GM12878 (cell line): ENCODE measurements at places on chromosomes 7 and 10. TPM values are rescaled to one million over a fixed set of nuclear protein-coding genes. Genes with fewer than 3 reads are reported as not detected.

DNA sequence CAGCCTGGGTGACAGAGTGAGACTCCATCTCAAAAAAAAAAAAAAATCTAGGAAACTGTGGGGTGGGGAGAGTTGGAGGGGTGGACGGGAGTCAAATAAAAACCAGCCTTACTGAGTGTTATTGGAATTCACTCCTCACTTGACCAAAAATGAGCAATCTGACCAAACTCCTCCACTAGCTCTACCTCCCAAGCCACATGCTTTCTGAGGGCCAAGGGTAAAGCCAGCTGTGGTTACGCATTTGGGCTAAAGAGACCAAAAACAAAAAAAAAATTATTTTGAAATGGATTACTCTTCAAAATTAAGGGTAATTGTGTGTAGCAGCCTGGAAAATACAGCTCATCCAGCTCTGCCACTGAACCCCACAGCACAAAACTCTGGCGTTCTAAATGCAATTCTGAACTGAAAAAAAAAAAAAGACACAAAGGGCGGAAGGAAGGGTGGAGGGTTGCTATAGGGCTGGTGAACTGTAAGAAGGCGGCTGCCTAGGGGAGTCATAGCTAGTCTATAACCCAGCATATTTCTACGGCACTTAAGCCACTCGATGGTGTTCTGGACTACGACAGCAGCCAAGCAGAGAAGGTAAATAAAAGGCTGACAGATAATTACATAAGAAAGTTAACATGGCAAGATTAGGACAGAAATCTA is 7.8 kb downstream of the ELMO1 start:
- DNase-seq, result no peak

GRCh38 chr7:157613575-157614322 is 276.9 kb downstream of the DNAJB6 start:
- no peak for DNase-seq

DNA sequence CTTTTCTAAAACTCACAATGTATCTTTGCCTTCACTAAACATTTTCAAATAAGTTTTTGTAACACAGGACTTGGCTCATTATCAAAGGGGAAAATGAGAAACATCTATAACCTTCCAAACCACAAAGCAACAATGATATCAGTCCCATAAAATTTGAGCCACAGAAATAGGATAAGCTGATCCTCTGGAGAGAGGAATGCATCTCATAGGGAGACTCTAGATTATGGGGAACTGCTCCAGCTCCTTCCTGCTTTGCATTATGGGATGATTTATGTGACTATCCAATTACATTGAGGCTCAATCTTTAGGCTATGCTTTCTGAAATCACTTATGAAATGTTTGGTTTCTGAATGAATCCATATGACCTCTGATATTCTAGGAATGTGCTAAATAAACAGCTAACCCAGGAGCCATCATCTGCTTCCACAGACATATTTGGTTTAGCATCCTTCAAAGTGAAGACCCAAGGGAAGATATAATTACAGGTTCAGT is 70.4 kb downstream of the CUBN start:
- DNase-seq, result no peak

The PNLIPRP3 gene
- not detected in 2 replicates for polyA plus RNA-seq

The TFEC gene
- polyA plus RNA-seq, result 1.8 TPM in 2 replicates

GRCh38 chr7:44141221-44141850 is at the start of gene MYL7:
TSS of gene MYL7 (minus strand) at chr7:44141332. CDS start at chr7:44141305, 27 bp downstream.
- no peak for DNase-seq

- no peak for DNase-seq
Measured at GRCh38 chr7:42236266-42236975, 588 bp downstream of the GLI3 start.

The TLX1 gene
- not detected in 2 replicates for polyA plus RNA-seq

DNA sequence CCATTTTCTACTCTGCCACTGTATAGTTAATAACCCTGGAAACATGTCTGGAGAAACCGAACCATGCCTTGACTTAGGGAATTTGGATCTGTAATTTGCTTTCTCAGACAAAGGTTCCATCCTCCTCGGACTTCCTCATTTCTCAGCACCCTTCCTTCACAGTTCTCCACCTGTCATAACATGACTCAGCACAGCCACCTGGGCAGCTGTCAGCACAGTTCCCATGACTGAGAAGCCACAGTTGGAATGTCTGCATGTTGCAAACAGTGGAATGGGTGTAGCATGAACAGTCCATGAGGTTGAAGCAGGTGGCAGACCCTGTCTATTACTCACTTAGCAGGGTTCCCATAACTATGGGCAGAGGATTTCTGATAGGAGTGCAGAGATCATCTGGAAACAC is 634 bp upstream of the OR9A4 start:
- no peak for DNase-seq

The WIPF3 gene
- 0.02 and 0.03 TPM in 2 replicates for polyA plus RNA-seq

GRCh38 chr7:55336540-55336939 is 28.6 kb upstream of the LANCL2 start:
- no peak for DNase-seq

DNA sequence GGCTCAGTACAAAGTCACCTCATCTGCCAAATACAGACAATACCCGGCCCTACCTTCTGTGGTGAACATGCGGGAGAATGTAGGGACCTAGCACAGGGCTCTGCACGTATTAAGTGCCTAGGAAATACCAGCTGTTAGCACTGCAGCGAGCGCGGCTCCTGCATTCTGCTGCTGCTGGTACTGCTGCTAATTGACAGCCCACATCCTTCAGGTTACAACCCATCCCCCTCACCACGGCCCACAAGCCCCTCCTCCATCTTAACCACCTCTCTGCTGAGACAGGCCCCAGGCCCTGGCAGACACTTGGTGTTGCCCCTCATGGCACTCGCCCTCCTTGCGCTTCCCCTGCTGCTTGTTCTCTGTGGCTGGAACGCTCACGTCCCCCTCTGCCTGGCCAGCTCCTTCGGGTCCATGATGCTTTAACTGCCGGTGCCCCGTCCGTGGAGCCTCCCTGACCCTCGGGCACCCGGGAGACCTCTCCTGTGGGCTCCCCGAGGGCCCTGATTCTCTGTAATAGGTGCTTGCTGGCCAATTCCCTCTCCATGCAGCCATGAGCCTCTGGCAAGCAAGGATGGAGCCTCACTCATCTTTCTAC is 53.3 kb upstream of the LOXL4 start:
- no peak for DNase-seq

DNA sequence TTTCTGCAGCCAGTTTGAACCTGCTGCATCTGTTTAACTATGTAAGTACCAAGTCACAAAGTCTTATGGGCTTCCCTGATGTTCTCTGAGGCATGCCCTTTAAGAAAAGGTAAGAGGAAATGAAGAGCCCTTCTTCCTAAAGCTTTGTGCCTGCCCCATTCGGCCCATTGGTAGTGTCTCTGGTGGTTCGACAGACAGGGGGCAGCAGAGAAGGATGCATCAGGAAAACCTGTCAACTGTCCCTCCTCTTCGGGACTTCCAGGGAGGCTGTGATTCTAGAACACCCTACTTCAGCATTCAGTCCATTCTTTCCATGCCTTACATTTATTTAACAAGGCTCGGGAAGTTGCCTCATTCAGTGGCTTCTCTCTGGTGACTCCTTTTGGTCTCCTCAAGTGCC is 1.9 kb upstream of the SFRP4 start:
- DNase-seq, result no peak

- DNase-seq, result no peak
Measured at GRCh38 chr10:44046605-44047004, 338.3 kb downstream of the CXCL12 start.

GRCh38 chr10:37860494-37861190 is 3.2 kb upstream of the ZNF248 start:
- no peak for DNase-seq

The CLDN15 gene
- 3.1 and 6.2 TPM in 2 replicates for polyA plus RNA-seq

GRCh38 chr10:79239275-79239779 is 107.9 kb upstream of the PPIF start:
- DNase-seq, result no peak

The MYOZ1 gene
- 2.0 and 2.1 TPM in 2 replicates for polyA plus RNA-seq

The EPO gene
- polyA plus RNA-seq, result not detected in 2 replicates

DNA sequence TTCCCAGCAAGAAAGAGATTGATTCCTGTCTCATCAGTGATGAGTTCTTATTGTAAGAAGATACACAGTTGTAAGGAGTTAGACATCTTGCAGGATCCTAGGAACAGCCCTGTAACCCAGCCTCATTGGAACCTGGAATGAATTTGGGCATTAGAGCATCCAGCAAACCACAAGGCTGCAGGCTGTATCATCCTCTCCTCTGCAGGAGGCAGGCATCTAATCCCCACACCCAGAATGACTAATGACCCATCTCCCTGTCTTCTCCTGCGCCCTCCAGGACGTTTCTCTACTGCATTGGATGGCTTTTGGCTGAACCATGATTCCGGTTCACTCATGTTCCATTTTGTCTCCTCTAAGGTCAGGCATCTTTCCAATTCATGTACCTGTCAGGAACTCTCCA is 233.9 kb downstream of the POU6F2 start:
- DNase-seq, result no peak

GRCh38 chr7:140661124-140661523 is 11.6 kb upstream of the ADCK2 start:
- DNase-seq, result no peak

DNA sequence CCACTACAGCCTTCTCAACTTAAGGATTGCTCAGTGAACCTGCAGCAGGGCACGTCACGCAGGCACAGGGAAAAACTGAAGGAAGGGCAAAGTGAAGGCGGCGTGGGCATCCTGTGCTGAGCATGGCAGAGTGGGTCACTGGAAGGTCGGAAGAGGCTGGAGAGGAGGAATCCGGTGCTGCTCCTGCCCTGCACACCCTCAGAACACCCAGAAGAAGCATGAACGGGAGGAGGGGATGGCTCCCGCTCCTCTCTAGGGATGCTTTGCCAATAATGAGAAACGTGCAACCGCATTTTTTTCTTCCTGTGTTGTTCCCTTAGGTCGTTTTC is 175.1 kb downstream of the TNS3 start:
- no peak for DNase-seq

DNA sequence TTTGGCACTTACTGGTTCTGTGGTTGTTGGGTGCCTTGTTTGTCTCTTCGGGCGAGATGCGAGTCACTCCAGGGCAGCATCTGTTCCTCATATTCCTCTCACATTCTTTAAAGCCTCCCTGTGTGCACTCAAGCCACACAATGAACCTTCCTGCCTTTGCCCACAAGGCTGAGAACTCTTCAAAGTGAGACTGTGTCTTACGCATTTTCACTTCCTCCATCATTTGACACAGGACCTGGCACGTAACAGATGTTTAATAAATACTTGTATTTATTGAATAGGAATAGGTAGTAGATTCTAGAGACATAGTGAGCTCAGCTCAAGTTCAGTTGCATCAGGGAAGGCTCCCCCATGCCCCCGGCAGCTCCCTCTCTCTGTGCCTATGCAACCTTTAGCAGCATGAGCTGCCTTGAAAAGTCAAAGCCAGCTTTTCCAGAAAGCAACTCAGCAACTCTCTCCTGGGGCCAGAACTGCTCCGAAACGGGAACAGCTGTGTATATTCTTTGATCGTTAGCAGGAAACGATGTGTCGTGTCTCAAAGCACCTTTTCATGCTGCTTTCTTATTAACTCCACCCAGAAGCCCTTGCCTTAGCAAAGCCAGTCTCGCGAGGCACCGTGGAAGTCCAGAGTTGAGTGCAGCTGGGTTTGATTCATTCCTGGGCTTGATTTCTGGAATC is 97.5 kb downstream of the PFKFB3 start:
- DNase-seq, result peak; percentile 97

DNA sequence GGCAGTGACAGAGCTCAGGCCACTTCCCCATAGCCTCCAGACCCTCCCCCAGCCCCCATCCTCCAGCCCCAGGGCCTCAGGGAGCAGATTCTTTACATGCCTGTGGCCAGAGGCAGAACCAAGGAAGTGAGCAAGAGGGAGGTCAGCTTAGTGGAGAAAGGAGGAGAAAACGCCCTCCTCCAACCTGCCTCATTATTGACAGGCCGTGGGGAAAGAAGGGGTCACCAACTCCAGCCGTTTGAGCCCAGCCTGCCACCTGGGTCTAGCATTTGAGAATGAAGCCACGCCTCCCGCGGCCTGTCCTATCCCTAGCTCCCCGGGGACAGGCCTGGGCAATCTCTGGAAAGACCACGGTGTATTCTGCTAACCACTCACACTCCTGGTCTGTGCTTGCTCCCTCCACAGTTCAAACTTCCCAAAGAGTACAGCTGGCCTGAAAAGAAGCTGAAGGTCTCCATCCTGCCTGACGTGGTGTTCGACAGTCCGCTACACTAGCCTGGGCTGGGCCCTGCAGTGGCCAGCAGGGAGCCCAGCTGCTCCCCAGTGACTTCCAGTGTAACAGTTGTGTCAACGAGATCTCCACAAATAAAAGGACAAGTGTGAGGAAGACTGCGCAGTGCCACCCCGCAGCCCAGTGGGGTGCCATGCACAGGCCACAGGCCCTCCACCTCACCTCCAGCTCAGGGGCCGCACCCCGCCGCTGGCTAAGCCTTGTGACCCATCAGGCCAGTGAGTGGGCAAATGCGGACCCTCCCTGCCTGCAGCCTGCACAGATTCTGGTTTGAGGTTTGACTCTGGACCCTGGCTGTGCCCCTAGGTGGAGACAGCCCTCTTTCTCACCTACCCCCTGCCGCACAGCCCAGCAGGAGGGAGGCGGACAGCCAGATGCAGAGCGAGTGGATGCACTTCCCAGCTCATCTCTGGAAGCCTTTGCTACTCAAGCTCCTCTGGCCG is 14.3 kb upstream of the TRIM8 start:
- no peak for DNase-seq

The CFAP70 gene
- 0.37 and 0.38 TPM in 2 replicates for polyA plus RNA-seq

- DNase-seq, result no peak
Measured at GRCh38 chr10:132135053-132135872, 51.5 kb upstream of the DPYSL4 start.

- no peak for DNase-seq
Measured at GRCh38 chr10:103599907-103600306, 106.4 kb downstream of the NEURL1 start.

GRCh38 chr7:33261585-33261984 is 132.2 kb downstream of the BBS9 start:
- DNase-seq, result peak; percentile 5
